ENCODE measurements at places on chromosomes 13 and 19. TPM values are rescaled to one million over a fixed set of nuclear protein-coding genes. Genes with fewer than 3 reads are reported as not detected.

The PLA2G4C gene
- total RNA-seq = 9.2 TPM

The ZNF415 gene
- 0.78 TPM for total RNA-seq

The GRIK5 gene
- total RNA-seq = 4.9 TPM

The PLPP2 gene
- 0.07 TPM for total RNA-seq

The SYCN gene
- total RNA-seq = not detected

The ARHGAP45 gene
- total RNA-seq = 183 TPM

The CD33 gene
- total RNA-seq = 8.7 TPM

The PRSS57 gene
- not detected for total RNA-seq

The LENG9 gene
- total RNA-seq = 8.3 TPM

DNA sequence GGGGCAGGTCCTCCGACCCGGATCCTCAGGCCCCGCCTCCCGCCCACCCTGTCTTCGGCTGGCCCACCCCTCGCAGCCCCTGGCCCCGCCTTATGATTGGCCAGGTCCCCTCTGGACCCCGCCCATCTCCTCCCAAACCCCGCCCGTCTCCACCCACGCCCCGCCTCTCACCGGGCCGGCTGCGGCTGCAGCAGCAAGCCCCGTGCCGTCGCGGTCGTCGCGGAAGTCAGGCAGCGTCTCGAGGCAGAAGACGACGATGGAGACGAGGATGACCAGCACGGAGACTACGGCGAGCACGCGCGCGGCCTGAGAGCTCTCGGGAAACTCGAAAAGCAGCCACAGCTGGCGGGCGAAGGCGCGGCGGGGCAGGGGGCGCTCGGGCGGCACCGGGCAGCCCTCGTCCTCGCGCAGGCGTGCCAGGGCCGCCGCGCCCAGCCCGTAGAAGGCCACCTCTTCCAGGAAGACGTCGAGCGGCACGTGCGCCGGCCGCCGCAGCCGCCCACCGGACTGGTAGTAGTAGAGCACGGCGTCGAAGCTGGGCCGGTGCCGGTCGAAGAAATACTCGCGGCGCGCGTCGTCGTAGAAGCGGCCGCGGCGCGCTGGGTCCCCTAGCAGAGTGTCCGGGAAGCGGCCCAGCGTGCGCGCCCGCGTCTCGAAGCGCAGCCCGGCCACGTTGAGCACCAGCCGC lies 495 bp downstream of the KCNA7 start:
- peak; percentile 73 for DNase-seq
- peaks cover 6% of the 10 kb centered on the region for H3K4me1 ChIP-seq
- H3K36me3 ChIP-seq = peaks cover 2% of the 10 kb centered on the region
- H3K27me3 ChIP-seq = peaks cover 52% of the 10 kb centered on the region
- H3K27ac ChIP-seq = no peak overlapping the region

- H3K27me3 ChIP-seq = no peaks in the 10 kb centered on the region
- H3K4me1 ChIP-seq = peaks cover 15% of the 10 kb centered on the region
- H3K4me3 ChIP-seq = no peak overlapping the region
- peaks cover 18% of the 10 kb centered on the region for H3K36me3 ChIP-seq
- DNase-seq = no peak
Observed at GRCh38 chr13:52652980-52653303, 306 bp downstream of the SUGT1 start.

DNA sequence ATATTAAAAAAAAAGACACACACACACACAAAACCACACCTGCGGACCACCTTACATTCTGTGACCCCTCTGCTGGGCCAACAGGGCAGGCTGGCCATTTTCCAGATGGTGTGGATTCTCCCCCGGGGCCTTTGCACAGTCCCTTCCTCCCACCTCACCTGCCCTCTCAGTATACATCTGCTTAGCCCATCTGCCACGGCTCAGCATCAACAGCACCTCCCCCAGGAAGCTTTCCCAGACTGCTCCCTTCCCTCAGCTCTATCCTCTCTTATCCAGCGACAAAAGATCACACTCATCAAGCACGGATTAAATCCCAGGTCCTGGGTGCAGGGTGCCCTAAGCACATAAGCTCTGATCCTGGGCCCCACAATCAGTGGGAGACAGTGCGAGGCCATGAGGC lies 4.5 kb downstream of the ZNF787 start:
- H3K27ac ChIP-seq = peak overlapping the region; percentile 16
- DNase-seq = no peak
- peaks cover 39% of the 10 kb centered on the region for H3K4me1 ChIP-seq
- peaks cover 22% of the 10 kb centered on the region for H3K36me3 ChIP-seq

GRCh38 chr13:102836471-102836870 lies 9.4 kb upstream of the ERCC5 start:
- no peaks in the 10 kb centered on the region for H3K4me1 ChIP-seq
- no peak overlapping the region for H3K27ac ChIP-seq
- H3K4me3 ChIP-seq = no peak overlapping the region
- peaks cover 41% of the 10 kb centered on the region for H3K36me3 ChIP-seq
- no peaks in the 10 kb centered on the region for H3K27me3 ChIP-seq
- DNase-seq = no peak

DNA sequence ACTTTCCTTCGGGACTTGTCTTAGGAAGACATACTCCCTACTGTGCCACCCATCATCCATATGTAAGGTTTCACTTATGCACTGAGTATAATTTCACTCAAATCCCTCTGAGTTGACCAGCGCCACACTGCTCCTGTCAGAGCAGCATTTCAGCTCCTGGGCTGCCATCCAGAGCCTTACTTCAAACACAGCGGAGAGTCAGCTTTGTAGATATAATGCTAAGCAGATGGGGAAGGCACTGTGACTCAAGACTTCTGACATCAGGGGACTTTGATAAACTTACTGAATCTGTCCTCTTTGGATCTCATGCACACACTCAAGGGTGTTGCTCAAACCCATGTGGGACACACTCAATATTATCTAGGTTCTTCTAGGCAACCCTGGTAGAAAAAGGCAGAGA lies 34.9 kb downstream of the DOCK9 start:
- H3K4me3 ChIP-seq = no peak overlapping the region
- DNase-seq = no peak
- H3K27ac ChIP-seq = no peak overlapping the region
- H3K4me1 ChIP-seq = peaks cover 8% of the 10 kb centered on the region

GRCh38 chr19:23415561-23416191 lies 20.4 kb upstream of the ZNF91 start:
- H3K27me3 ChIP-seq = peaks cover 3% of the 10 kb centered on the region
- no peaks in the 10 kb centered on the region for H3K4me1 ChIP-seq
- H3K36me3 ChIP-seq = no peaks in the 10 kb centered on the region
- no peak for DNase-seq
- H3K4me3 ChIP-seq = peak overlapping the region; percentile 48

- no peak overlapping the region for H3K4me3 ChIP-seq
- no peaks in the 10 kb centered on the region for H3K36me3 ChIP-seq
- H3K4me1 ChIP-seq = no peaks in the 10 kb centered on the region
- H3K27me3 ChIP-seq = no peaks in the 10 kb centered on the region
- no peak overlapping the region for H3K27ac ChIP-seq
Observed at GRCh38 chr13:75947448-75947847, 311.3 kb downstream of the LMO7 start.

DNA sequence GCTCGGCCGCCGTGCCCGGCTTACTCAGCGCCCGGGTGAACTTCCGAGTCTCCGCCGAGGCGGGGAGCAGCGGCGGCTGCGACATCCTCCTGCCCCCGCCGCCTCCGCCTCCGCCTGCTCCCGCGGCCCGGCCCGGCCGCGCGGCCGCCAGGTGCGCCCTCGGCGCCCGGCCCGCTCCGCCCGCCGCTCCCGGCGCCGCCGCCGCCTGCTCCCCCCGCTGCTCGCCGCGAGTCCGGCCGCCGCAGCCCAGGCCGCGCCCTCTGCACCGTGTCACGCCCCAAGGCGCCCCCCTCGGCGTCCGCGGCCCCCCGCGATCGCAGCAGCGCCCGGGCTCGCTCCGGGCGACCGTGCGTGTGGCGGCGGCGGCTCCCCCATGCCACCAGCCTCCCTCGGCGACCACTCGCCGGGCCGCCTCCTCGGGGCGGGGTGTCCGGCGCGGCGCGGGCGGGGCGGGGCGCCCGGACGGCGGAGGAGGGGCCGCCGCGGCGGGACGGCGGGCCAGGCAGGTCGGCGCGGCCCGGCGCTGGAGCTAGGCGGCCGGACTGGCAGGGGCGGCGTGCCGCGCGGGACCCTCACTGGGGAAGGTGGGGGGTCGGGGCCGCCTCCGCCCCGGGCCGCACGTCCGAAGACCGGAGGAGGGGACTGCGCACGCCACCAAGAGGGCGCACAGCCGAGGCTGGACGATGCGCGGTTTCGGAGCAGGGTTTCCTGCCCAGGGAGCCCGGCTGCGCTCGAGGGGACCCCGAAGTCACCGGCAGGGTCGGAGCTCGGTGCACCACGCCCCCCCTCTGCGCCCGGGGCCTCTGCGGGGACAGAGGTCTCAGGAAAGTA lies 108.6 kb upstream of the DOCK9 start:
- peak overlapping the region; percentile 97 for H3K4me3 ChIP-seq
- H3K27ac ChIP-seq = peak overlapping the region; percentile 45
- peak; percentile 93 for DNase-seq
- H3K27me3 ChIP-seq = peaks cover under 1% of the 10 kb centered on the region
- peaks cover 4% of the 10 kb centered on the region for H3K36me3 ChIP-seq

DNA sequence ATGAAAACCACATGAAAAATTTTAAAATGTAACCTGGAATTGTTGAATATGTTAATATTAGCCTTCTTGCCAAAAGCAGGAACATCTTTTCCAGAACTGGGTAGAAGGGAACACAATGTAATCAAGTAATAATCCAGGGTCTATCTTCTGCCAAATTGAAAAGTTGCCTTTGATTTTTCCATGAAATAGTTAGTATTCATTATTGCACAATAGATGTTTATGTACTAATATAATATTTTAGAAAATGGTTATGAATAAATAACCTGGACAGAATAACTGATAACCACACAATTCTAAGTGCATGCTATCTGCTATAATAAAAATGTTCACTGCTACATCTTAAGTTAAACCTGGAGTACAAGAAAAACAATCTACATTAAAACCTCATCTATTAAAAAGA lies 802.3 kb downstream of the LIG4 start:
- H3K36me3 ChIP-seq = no peaks in the 10 kb centered on the region
- H3K27me3 ChIP-seq = no peaks in the 10 kb centered on the region
- H3K27ac ChIP-seq = no peak overlapping the region

- no peak for DNase-seq
- peaks cover 29% of the 10 kb centered on the region for H3K36me3 ChIP-seq
- no peaks in the 10 kb centered on the region for H3K4me1 ChIP-seq
- H3K4me3 ChIP-seq = no peak overlapping the region
- no peak overlapping the region for H3K27ac ChIP-seq
- no peaks in the 10 kb centered on the region for H3K27me3 ChIP-seq
Observed at GRCh38 chr19:16856091-16856490, 26.9 kb downstream of the SIN3B start.

GRCh38 chr13:66803808-66804456 lies 426.2 kb downstream of the PCDH9 start:
- no peaks in the 10 kb centered on the region for H3K4me1 ChIP-seq
- no peak overlapping the region for H3K27ac ChIP-seq
- H3K27me3 ChIP-seq = no peaks in the 10 kb centered on the region
- no peak overlapping the region for H3K4me3 ChIP-seq
- H3K36me3 ChIP-seq = no peaks in the 10 kb centered on the region

- peaks cover 7% of the 10 kb centered on the region for H3K36me3 ChIP-seq
- peak; percentile 57 for DNase-seq
- H3K27me3 ChIP-seq = peaks cover 70% of the 10 kb centered on the region
- H3K27ac ChIP-seq = no peak overlapping the region
Observed at GRCh38 chr13:35471706-35472322, 4.7 kb downstream of the MAB21L1 start.

DNA sequence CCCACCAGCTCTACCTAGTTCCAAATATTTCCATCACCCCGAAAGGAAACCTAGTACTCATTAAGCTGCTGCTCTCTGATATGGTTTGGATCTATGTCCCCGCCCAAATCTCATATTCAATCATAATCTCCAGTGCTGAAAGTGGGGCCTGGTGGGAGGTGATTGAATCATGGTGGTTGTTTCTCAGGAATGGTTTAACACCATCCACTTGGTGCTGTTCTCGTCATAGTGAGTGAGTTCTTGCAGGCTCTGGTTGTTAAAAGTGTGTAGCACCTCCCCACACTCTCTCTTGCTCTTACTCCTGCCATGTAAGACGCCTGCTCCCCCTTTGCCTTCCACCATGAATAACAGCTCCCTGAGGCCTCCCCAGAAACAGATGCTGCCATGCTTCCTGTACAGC lies 43.4 kb upstream of the MED4 start:
- H3K36me3 ChIP-seq = no peaks in the 10 kb centered on the region
- DNase-seq = no peak
- H3K27ac ChIP-seq = no peak overlapping the region
- H3K4me1 ChIP-seq = peaks cover 3% of the 10 kb centered on the region

DNA sequence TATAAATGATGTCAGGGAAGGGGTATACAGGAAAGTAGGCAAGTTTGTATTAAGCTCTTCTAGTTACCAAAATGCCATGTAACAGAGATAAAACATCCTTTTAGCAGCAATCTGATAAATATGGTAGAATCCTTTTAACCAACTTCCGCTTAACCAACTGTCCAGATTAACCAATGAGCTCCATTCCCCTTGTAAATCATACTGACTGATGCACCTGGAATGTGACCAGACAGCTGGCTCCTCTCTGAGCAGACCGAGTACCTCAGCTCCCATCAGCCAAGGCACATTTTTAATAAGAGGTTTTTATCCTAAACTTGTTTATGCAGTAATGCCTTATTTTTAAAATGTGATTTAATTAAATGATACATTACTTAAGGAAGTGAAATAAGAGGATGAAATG lies 66.4 kb downstream of the KLF12 start:
- H3K27me3 ChIP-seq = no peaks in the 10 kb centered on the region
- peaks cover 27% of the 10 kb centered on the region for H3K36me3 ChIP-seq

GRCh38 chr19:50460161-50460765 lies 16.0 kb upstream of the EMC10 start:
- no peaks in the 10 kb centered on the region for H3K36me3 ChIP-seq
- peaks cover 5% of the 10 kb centered on the region for H3K27me3 ChIP-seq
- peaks cover 12% of the 10 kb centered on the region for H3K4me1 ChIP-seq
- peak overlapping the region; percentile 34 for H3K4me3 ChIP-seq
- DNase-seq = peak; percentile 63

DNA sequence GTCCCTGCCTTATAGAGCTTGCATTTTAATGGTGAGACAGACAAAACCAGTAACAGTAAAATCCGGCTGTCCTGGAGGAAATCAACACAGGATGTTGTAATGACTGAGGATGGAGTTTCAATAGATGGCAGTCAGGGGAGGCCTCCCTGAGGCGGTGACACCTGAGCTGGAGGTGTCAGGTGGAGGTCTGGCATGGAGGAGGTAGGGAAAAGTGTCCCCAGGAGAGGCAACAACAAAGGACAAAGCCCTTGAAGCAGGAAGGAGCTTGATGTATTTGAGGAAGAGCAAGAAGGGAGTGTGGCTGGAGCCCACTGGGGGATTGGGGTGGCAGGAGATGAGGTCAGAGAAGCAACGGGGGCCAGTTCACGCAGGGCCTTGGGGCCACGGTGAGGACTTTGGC lies 7.8 kb downstream of the GRIN2D start:
- H3K27ac ChIP-seq = no peak overlapping the region
- peaks cover 16% of the 10 kb centered on the region for H3K27me3 ChIP-seq
- H3K4me1 ChIP-seq = peaks cover 29% of the 10 kb centered on the region
- DNase-seq = no peak
- peaks cover 6% of the 10 kb centered on the region for H3K36me3 ChIP-seq

GRCh38 chr13:113646376-113646775 lies 11.6 kb downstream of the ATP4B start:
- H3K27ac ChIP-seq = no peak overlapping the region
- no peak for DNase-seq
- no peaks in the 10 kb centered on the region for H3K27me3 ChIP-seq
- peaks cover 14% of the 10 kb centered on the region for H3K36me3 ChIP-seq

All from activated CD4-positive, alpha-beta T cell treated with anti-CD3 and anti-CD28 coated beads, Interleukin-2, amount 10 ng/mL, durations not matched to agents 24 days and 14 days (primary cell).